ENCODE measurements at places on chromosomes 16 and 17.

DNA sequence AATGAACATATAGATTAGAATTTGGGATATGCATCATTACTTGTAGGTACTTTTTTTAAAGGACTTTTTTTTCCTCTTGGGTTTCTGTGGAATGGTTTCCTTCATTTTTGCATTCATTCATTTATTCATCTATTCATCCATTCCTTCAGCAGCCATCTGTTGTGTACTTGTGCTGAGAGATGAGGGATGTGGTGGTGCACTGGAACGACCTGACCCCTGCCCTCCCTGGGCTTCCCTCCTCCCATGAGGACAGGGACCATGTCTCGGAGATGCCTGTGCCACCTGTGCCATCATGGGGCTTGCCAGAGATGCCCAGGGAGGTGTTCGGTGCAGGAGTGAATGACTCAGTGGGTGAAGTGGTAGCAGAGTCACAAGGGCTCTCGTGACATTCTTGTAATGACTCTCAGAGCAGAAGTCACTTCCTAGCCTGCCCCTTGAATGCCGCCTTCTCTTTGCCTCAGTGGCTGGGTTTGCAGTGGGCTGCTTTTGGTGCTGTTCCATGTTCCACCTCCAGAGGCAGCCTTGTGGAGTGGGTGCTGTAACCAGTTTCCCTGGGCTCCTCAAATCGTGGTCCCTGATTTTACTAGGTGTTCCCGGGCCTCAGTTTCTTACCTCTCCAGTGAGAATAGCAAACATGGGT, 43.9 kb downstream of the CLEC16A start:
- no peak for DNase-seq

DNA sequence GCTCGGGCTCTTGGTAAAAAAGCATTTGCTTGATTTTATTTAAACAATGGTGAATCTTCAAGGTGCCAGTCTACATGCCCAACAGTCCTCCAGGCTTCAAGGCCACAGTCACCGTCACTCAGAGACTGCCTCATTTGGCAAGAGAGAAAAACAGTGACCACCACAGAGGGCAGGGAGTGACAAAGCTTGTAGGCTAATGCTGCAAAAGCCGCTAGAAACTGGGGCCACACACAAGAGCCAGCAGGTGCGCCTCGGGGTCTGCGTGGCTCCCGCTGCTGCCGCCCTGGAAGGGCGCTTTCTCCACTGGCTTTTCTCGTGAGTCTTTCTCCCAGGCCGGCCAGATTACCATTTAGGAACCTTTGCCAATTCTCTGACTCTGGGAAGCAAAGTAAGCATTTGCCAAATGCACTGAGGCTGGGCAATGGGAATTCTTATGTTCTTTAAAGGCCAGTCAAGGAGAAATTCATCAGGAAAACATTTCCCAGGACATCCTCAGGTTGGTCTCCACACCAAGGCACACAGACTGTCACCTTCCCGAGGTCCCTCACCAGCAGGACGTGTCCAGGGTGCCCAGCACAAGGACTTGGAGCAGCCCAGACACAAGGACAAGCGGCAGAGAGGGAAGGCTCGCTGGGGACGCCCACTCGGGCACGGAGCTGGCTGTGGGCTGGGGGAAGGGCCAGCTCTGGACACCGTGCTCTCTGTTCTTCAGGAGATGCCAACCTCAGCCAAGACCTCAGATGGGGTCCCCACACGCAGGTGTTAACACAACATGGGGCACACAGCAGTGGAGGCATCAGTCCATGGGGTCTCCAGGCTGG, 12.5 kb upstream of the C16orf95 start:
- DNase-seq, result no peak

GRCh38 chr17:17876959-17877528, 40.3 kb upstream of the SREBF1 start:
- DNase-seq, result no peak

GRCh38 chr17:285751-286422, 66.7 kb downstream of the RPH3AL start:
- no peak for DNase-seq

- DNase-seq, result no peak
These were observed 40.4 kb upstream of the C16orf78 start for GRCh38 chr16:49333259-49333597.

DNA sequence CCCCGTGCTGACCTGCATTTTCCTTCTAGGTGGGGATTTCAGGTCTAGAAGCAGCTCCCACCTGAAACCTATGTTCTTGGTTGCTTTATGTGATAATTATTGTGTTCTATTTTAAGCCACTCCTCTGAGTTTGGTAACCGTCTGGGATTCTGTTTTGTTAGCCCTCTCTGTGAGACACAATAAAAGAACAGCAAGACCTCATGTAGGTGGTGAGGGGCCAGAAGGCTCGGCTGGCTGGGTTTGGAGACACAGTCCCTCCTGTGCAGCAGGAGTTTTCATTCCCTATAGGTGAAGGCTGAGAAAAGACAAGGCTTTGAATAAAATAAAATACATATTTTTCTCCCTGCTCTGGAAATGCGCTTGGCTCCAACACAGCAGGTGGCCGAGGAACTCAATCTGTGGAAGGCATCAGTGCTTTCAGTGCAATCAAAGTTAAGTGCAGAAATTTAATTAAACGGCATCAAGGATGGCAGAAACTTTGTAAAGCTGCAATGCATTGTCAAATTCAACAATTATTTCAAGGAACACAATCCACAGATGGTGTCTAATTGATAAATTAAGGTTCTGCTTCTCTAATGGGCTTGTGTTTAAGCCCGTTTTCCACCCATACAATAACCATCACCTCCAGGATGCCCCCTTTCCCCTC, 107.8 kb downstream of the MSI2 start:
- no peak for DNase-seq

- DNase-seq, result no peak
These were observed 5.3 kb upstream of the HSD11B2 start for GRCh38 chr16:67425580-67425979.

- DNase-seq, result no peak
These were observed 300.6 kb upstream of the IRX3 start for GRCh38 chr16:54587176-54587515.

DNA sequence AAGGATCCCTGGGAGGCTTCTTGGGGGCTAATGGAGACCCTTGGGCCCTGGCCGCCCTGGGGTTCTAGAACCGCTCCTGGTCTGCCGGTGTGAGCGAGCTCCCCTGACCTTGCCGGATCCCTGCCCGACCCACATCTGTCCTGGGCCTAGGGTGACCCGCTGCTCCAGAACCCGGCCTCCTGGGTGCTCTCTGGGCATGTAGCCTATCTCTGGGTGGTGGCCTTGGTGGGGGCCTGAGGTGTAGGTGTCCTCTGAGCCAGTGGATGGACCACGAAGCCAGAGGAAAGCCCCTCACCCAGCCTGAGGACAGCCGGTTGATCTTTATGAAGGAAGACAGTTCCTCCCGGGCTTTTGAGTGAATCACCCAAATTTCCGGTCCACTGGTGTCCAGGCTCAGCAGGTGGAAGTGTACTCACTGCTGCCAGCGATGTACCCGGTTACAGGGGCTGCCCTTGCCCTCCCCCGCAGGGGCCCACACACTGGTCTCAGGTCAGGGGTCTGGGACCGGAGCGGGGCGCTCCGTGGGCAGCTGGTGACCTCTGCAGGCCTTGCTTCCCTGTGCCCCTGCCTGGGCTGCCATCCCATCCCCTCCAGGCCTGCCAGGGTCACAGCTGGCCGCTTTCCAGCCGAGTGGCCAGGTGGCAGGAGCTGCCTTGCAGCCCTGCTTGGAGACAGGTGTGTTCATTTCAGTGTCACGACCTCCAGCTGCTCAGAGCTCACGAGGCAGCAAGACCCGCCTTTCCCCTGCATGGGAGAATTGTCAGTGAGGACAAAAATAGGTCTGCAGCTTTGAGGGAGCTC, 10.5 kb upstream of the GSE1 start:
- DNase-seq, result no peak

- no peak for DNase-seq
These were observed 23.2 kb upstream of the CACNG1 start for GRCh38 chr17:67021196-67021595.

DNA sequence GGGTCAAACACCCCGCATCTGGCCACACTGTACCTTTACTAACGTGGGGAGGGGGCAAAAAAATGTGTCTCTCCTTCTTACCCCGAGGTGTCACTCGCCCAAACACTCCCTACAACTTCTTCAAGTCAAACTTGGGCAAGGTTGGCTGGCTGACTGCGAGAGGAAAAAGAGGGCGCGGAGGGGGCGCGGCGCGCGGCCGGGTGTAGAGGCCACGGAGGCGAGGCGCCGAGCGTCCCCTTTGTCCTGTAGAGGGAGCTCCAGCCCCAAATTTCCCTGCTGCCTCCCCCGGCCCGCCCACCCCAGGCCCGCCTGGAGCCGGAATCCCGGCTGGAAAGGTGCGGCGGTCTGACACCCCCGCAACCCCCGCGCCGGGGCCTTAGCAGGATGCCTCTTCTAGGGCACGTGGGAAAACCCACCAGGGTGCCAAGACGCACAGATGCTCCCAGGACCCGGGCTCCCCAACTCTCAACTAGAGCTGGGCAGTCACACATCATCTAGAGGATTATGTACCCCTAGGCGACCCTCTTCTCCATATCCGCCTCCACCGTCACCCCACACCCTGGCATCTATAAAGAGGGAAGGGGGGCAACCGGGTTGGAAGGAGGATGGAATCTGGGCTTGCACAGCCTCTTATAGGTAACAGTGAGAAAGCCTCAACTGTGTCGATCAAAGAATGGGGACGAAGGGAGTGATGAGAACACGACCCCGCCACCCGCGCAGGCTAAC, 4.2 kb downstream of the IRX3 start:
- no peak for DNase-seq

GRCh38 chr16:54822492-54822891, 108.2 kb upstream of the IRX5 start:
- no peak for DNase-seq

DNA sequence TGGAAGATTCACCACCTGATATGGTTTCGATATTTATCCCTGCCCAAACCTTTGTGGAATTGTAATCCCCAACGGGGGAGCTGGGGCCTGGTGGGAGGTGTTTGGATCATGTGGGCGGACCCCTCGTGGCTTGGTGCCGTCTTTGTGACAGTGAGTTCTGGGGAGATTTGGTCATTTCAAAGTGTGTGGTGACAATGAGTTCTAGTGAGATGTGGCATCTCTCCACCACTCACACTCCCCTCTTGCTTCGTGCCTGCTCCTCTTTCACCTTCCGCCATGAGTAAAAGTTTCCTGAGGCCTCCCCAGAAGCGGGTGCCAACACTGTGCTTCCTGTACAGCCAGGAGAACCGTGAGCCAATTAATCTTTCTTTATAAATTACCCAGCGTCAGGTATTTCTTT, 9.7 kb downstream of the CCDC57 start:
- DNase-seq, result no peak

DNA sequence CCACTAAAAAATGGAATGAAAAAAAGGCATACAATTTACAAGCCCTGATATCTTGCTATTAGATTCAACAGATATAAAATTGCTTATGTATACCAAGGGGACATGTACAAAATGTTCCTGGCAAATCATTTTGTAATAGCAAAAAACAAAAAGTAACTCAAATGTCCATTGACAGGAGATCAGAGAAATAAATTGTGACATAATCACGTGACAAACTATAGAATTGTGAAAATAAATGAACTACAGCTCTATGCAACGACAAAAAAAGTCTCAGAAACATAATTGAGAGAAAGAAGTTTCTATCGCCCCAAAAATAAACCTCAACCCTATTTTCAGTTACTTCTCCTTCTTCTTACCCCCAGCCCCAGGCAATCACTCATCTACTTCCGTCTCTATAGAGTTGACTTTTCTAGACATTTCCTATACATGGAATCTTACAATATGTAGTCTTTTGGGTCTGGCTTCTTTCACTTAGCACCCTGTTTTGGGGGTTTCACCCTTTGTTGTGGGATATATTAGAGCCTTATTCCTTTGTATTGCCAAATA, 12.1 kb upstream of the ACE start:
- DNase-seq, result no peak

DNA sequence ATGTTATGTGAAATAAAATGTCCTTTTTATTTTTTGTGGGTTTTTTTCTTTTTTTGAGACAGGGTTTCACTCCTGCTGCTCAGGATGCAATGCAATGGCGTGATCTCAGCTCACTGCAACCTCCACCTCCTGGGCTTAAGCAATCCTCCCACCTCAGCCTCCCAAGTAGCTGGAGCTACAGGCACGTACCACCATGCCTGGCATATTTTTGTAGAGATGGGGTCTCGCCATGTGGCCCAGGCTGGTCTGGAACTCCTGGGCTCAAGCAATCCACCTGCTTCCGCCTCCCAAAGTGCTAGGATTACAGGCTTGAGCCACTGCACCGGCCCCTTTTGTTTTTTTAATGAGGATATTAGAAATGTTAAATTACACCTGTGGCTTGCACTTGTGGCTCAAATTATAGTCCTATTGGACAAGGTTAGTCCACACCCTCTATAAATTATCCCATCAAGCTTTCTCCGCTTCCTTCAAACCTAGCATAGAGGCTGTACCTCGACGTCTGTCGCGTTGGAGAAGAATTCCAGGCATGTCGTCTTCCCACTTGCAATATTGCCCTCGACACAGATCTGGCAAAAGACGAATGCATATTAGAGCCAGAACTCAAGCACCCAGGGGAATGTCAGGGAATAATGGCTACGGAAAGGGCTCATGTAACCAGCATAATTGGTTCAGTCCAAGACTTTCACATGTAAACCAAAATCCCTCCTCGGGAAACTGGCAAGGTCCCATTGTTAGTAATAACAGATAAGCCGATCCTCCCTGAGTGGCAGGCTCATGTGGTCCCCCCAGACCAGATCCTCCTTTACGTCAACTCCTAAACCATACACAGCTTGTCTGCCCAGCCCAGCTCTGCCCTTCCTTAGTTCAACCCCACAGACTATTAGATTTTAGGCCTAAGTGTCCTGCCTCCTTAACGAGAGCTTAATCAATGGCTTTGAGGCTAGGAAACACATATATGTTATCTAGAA, 8.2 kb downstream of the TK2 start:
- no peak for DNase-seq

- no peak for DNase-seq
These were observed 3.4 kb upstream of the PRSS8 start for GRCh38 chr16:31138621-31139578.

- DNase-seq, result no peak
These were observed 73.7 kb upstream of the CHMP6 start for GRCh38 chr17:80917716-80918560.

- DNase-seq, result no peak
These were observed 333.5 kb downstream of the NPIPA8 start for GRCh38 chr16:18003033-18003432.

GRCh38 chr16:6891496-6891895, 441.1 kb upstream of the RBFOX1 start:
- peak; percentile 57 for DNase-seq

DNA sequence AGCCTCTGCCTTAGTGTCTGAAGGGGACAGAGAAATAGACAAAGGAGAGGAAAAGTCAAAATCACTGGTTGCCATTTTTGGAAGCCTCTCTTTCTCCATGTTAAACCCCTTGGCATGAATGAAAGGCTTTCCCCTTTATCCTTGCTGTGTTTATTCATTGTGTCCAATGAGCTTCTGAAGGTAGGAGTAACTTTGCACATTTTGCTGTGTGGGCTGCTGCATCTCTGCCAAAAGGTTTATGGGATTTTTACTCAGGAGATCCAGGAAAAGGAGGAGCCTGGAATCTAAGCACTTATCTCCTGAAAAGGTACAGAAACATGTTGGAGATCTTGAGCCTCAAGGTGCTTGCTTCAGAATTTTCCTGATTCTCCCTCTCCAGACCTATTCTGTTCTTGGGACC, 3.9 kb downstream of the CNTROB start:
- DNase-seq, result no peak

GRCh38 chr16:30662449-30662848, 4.2 kb downstream of the FBRS start:
- no peak for DNase-seq
